ENCODE measurements at places on chromosomes 1 and 21. TPM values are rescaled to one million over a fixed set of nuclear protein-coding genes. Genes with fewer than 3 reads are reported as not detected.

DNA sequence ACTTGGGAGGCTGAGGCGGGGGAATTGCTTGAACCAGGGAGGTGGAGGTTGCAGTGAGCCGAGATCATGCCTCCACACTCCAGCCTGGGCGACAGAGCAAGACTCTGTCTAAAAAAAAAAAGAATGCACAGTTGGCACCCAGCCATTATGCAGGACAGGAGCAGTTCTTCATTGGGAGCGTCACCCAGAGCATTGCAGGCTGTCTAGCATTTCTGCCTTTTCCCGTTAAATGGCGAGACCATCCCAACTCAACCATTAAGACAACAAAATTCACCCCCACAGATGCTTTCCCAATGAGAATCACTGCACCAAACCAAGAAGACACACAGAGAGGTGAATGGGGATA lies 105.8 kb downstream of the EDEM3 start:
- no peak for DNase-seq
- H3K4me3 ChIP-seq, result no peak overlapping the region
- H3K27ac ChIP-seq, result no peak overlapping the region
- H3K36me3 ChIP-seq, result no peaks in the 10 kb centered on the region
- H3K27me3 ChIP-seq, result no peaks in the 10 kb centered on the region

GRCh38 chr1:15368888-15369287 lies 40.8 kb upstream of the EFHD2 start:
- no peak for DNase-seq
- no peaks in the 10 kb centered on the region for H3K4me1 ChIP-seq
- H3K4me3 ChIP-seq, result no peak overlapping the region

DNA sequence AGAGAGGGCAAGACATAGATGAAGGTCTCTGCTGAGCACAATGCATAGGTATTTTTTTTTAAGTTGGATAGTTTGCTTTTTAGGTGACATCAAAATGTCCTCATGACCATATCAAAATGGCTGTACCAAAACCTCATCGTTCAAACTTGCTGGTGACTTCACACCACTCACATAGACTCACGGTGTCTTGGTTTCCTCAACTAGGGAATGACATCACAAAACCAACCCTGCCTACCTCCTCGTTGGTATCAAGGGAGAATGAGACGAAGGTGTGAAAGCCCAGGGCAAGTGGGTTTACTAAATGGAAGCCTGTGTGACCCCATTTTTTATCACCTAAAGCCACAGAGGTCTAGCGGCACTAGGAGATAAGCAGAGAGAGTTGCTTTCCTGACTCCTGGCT lies 1.6 kb downstream of the PIGR start:
- H3K27me3 ChIP-seq, result peaks cover 32% of the 10 kb centered on the region
- H3K4me1 ChIP-seq, result no peaks in the 10 kb centered on the region
- no peak overlapping the region for H3K27ac ChIP-seq
- H3K36me3 ChIP-seq, result no peaks in the 10 kb centered on the region
- no peak for DNase-seq
- no peak overlapping the region for H3K4me3 ChIP-seq

GRCh38 chr1:20211511-20211931 lies 25.2 kb upstream of the PLA2G2C start:
- no peak overlapping the region for H3K4me3 ChIP-seq
- peaks cover 6% of the 10 kb centered on the region for H3K4me1 ChIP-seq
- no peak for DNase-seq
- no peaks in the 10 kb centered on the region for H3K36me3 ChIP-seq

GRCh38 chr1:169250795-169251194 lies 116.8 kb downstream of the NME7 start:
- H3K27ac ChIP-seq, result no peak overlapping the region
- no peaks in the 10 kb centered on the region for H3K36me3 ChIP-seq
- H3K4me1 ChIP-seq, result no peaks in the 10 kb centered on the region
- H3K27me3 ChIP-seq, result no peaks in the 10 kb centered on the region

DNA sequence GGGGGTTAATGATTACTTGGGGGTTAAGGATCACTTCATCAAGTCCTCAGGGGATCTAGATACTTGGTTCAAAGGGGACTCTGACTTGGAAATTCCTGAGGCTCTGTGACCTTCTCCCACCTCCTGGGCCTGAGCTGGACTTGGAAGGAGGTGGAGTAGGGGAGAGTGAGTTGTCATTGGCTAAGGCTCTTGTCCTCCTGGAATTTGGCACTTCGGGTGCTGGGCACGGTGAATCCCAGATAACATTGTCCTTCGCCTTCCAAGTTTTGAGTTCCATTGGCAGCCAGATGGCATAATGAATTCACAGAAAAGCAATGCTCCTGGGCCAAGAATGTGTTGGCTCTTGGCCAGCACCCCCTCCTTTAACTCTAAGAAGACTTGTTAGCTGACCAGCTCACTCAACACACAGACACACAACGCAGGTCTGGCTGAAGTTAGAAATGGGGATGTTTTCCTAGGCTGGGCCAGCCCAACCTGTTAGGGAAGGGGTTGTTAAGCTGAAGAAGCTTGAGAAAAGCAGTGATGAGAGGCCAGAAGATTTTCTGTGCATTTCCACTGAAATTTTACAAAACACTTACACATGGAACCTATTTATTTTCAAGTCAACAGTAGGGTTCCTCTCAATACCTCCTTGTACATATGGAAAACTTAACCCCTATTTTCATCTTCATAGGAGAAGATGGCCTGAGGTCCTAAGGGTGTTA lies 29.7 kb downstream of the SLC26A9 start:
- H3K27ac ChIP-seq, result no peak overlapping the region
- DNase-seq, result no peak
- no peaks in the 10 kb centered on the region for H3K4me1 ChIP-seq
- H3K36me3 ChIP-seq, result no peaks in the 10 kb centered on the region
- H3K4me3 ChIP-seq, result no peak overlapping the region

GRCh38 chr1:91693557-91693956 lies 192.4 kb downstream of the TGFBR3 start:
- H3K27ac ChIP-seq, result no peak overlapping the region
- H3K4me3 ChIP-seq, result no peak overlapping the region
- no peak for DNase-seq
- no peaks in the 10 kb centered on the region for H3K27me3 ChIP-seq
- H3K4me1 ChIP-seq, result peaks cover 22% of the 10 kb centered on the region

DNA sequence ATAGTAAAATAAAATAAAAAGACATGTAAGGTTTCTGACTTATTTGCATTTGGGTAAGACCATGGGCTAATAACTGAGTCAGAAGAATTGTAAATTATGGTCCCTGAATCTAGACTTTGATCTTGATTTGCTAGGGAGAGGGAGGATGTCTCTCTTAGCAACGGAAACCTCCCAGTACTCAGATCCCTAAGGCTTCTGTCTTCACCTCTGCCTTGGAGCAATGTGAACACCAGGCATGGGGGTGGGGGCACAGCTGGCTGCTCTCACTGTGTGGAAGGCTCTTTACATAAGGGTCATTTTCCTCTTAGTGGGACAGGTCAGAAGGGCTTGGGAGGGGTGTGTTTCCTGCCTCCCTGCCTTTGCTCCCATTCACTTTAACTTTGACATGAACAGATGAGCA lies 17.0 kb upstream of the TMEM54 start:
- no peak overlapping the region for H3K4me3 ChIP-seq
- no peak for DNase-seq
- peaks cover 34% of the 10 kb centered on the region for H3K27me3 ChIP-seq
- no peak overlapping the region for H3K27ac ChIP-seq
- peaks cover 14% of the 10 kb centered on the region for H3K4me1 ChIP-seq
- no peaks in the 10 kb centered on the region for H3K36me3 ChIP-seq

DNA sequence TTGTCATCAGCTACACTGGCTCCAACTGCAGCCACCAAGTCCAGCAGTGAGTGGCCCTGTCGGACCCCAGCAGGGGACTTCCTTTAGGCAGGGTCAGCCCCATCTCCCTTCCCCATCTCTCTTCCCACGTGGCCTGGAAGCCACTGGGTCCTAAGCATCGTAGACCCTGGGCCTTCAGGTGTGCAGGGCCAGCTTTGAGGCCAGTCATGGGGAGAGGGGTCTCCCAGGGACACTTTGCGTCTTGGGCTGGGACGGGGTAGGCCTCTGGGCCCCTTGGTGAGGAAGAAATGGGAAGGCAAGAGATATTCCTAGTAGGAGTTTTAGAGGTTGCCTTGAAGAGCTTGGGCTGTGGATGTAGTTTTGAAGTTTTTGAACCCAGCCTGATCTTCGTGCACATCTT lies 12.1 kb upstream of the MIIP start:
- DNase-seq, result no peak

DNA sequence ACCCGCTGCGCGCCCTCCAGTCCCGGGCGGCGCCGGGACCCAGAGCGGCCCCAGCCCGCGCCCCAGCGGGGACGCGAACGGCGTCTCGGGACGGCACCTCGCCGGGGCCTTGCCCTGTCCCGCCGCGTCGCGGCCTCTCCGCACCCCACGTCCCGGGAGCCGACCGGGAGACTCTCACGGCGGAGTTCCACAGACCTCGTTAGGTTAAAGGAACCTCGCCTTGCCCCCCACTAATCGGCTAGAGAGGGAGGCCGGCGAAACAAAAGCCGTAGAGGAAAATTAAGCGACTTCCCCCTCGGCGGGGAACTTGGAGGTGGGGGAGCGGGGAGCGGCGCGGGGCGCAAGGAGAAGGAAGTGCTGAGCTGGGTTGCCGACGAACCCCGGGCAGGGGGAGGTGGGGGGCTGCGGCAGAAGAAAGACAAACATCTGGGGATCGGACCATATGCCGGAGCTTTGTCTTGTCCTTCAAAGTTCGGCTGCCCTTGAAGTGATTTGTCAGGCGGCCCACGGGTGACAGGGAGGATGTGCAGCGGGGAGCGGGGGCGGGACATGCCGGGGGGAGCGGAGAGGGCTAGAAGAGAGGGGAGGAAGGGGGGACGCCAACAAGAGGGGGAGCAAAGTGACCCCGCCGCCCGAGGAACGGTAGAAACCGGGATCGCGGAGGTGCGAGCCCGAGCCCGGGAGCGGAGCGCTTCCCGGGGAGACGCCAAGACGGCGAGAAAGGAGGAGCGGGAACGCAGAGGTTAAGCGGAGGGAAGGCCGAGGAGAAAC lies 120.0 kb upstream of the RRP15 start:
- peaks cover 16% of the 10 kb centered on the region for H3K4me1 ChIP-seq
- peaks cover 58% of the 10 kb centered on the region for H3K27me3 ChIP-seq
- H3K27ac ChIP-seq, result no peak overlapping the region
- peak; percentile 60 for DNase-seq
- no peaks in the 10 kb centered on the region for H3K36me3 ChIP-seq

GRCh38 chr1:10754568-10755329 lies 41.7 kb downstream of the CASZ1 start:
- H3K27ac ChIP-seq, result no peak overlapping the region
- DNase-seq, result no peak
- H3K4me1 ChIP-seq, result peaks cover 1% of the 10 kb centered on the region
- no peaks in the 10 kb centered on the region for H3K36me3 ChIP-seq

GRCh38 chr1:186878356-186878755 lies 49.6 kb downstream of the PLA2G4A start:
- DNase-seq, result no peak
- no peak overlapping the region for H3K4me3 ChIP-seq
- H3K27ac ChIP-seq, result no peak overlapping the region
- H3K27me3 ChIP-seq, result no peaks in the 10 kb centered on the region
- H3K36me3 ChIP-seq, result no peaks in the 10 kb centered on the region

GRCh38 chr1:101238681-101239094 lies 1.9 kb downstream of the S1PR1 start:
- peaks cover 57% of the 10 kb centered on the region for H3K36me3 ChIP-seq
- H3K27ac ChIP-seq, result peak overlapping the region; percentile 96
- H3K4me3 ChIP-seq, result peak overlapping the region; percentile 90
- H3K4me1 ChIP-seq, result peaks cover 52% of the 10 kb centered on the region
- DNase-seq, result peak; percentile 96

- H3K4me3 ChIP-seq, result no peak overlapping the region
- peaks cover 11% of the 10 kb centered on the region for H3K27me3 ChIP-seq
- H3K27ac ChIP-seq, result no peak overlapping the region
- peaks cover 3% of the 10 kb centered on the region for H3K4me1 ChIP-seq
Measured at GRCh38 chr21:43824333-43825241, 35.2 kb downstream of the RRP1 start.

DNA sequence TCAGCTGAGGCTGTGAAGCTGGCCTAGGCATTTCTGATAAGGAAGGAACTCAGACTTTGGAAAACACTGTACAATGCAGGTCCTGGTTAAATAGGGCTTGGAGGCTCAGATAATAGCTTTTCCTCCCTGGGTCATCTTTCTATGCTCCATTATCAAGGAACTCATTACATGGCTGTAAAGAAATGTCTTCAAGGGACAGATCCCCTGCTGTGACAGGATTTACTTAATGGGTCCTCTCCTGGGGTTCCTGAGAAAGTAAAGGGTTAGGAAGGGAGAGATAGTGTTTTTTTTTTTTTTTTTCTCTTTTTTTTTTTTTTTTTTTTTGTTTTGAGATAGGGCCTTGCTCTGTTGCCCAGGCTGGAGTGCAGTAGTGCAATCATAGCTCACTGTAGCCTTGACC lies 14.1 kb upstream of the SVBP start:
- no peaks in the 10 kb centered on the region for H3K4me1 ChIP-seq
- H3K27me3 ChIP-seq, result no peaks in the 10 kb centered on the region
- no peak for DNase-seq
- H3K4me3 ChIP-seq, result no peak overlapping the region
- no peaks in the 10 kb centered on the region for H3K36me3 ChIP-seq

GRCh38 chr1:116465845-116466685 lies 93.0 kb downstream of the ATP1A1 start:
- DNase-seq, result no peak
- H3K4me3 ChIP-seq, result no peak overlapping the region
- H3K4me1 ChIP-seq, result no peaks in the 10 kb centered on the region
- H3K27ac ChIP-seq, result no peak overlapping the region
- H3K27me3 ChIP-seq, result peaks cover 20% of the 10 kb centered on the region

- H3K4me1 ChIP-seq, result peaks cover 12% of the 10 kb centered on the region
- H3K27ac ChIP-seq, result no peak overlapping the region
- peaks cover 7% of the 10 kb centered on the region for H3K36me3 ChIP-seq
- no peak for DNase-seq
Measured at GRCh38 chr1:3742439-3743298, 9.6 kb upstream of the CCDC27 start.

- H3K36me3 ChIP-seq, result no peaks in the 10 kb centered on the region
- no peaks in the 10 kb centered on the region for H3K4me1 ChIP-seq
- no peak overlapping the region for H3K27ac ChIP-seq
- no peaks in the 10 kb centered on the region for H3K27me3 ChIP-seq
Measured at GRCh38 chr1:186882372-186883134, 53.8 kb downstream of the PLA2G4A start.

GRCh38 chr1:30511991-30512913 lies 211.1 kb downstream of the MATN1 start:
- no peak for DNase-seq
- no peaks in the 10 kb centered on the region for H3K36me3 ChIP-seq
- no peaks in the 10 kb centered on the region for H3K27me3 ChIP-seq
- H3K27ac ChIP-seq, result no peak overlapping the region

Gene ZMYND12
- 0.12 TPM for total RNA-seq

Gene PLCH2
- total RNA-seq, result 2.8 TPM

Gene LGR6
- total RNA-seq, result not detected

Gene CD53
- total RNA-seq, result 185 TPM

Gene TRIM17
- total RNA-seq, result 2.8 TPM

Gene SZRD1
- 195 TPM for total RNA-seq

Gene KRTAP7-1
- total RNA-seq, result not detected

Gene DCST2
- total RNA-seq, result not detected

Data from activated CD4-positive, alpha-beta T cell treated with anti-CD3 and anti-CD28 coated beads, Interleukin-2, amount 10 ng/mL, durations not matched to agents 24 days and 14 days (primary cell).